ENCODE measurements at places on chromosomes 5 and 9.

GRCh38 chr5:565782-566440 is 41.7 kb upstream of the SLC9A3 start:
- DNase-seq = no peak

GRCh38 chr5:19853616-19854240 is 134.3 kb downstream of the CDH18 start:
- DNase-seq = no peak

DNA sequence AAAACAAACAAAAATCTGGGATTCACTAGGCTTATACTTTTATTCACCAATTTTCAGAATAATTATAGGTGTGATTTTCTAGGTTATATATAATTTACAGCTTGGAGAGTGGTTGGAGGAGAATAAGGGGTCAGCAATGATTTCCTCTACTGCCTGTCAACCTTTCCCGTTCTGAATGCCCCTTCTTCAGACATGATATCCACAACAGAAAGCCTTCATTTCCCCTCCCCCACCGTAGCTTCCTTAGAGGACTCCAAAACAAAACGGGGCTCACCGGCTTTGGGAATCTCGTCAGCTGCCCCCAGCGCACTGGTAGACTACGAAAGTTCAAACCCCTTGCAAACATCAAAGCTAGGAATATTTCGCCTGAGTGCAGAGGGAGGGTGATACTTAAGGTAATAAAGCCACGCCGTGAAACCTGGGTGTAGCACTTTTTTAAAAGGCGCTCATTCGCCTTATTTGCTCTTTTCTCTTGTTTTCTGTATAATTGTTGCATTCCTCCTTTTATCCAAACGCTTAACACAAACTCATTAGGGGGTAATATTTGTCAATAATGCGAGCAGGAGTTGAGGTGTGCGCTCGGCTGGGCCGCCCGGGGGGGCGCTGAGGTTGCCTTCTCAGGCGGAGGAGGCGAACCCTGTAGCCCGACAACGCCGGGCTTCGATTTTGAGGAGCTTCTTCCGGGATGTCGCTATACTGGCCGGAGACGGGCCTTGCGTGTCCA is 2.4 kb downstream of the OTP start:
- no peak for DNase-seq

GRCh38 chr9:93531374-93531773 is 45.0 kb upstream of the PHF2 start:
- DNase-seq = no peak

DNA sequence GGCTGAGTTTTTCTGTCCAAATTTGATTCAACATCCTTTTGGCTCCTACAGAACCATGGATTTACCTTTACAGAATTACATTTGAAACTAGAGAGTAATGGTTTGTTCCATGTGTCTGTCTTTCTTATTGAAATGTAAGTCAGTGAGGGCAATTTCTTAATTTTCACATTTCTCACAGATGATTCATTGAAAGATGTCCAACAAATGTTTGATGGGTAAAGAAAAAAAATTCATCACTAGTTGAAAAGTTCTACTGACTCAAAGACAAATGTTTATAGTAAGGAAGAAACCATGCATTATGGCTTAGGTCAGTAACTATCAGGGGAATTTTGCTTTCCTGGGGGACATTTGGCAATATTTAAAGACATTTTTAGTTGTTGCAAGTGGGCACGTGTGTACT is 131.6 kb upstream of the TRPM3 start:
- DNase-seq = no peak

DNA sequence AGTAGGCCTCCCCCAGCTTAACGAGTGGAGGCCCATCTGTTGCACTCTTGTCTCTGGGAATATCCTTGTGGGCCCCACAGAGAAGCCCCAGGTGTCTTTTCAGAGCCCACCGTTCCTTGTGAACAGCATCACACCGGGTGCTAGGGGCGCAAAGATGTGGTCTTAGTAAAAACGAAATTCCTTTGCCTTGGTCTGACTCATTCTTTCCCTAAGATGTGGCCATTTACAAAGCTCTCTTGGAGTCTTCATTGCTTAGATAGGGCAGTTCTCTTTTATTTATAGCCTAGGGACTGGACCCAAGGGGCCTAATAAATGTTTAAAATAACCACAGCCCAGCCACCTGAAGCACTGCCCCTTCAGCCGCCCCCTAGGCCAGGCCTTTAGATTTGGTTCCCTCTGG is 52.8 kb upstream of the RPL26L1 start:
- no peak for DNase-seq

DNA sequence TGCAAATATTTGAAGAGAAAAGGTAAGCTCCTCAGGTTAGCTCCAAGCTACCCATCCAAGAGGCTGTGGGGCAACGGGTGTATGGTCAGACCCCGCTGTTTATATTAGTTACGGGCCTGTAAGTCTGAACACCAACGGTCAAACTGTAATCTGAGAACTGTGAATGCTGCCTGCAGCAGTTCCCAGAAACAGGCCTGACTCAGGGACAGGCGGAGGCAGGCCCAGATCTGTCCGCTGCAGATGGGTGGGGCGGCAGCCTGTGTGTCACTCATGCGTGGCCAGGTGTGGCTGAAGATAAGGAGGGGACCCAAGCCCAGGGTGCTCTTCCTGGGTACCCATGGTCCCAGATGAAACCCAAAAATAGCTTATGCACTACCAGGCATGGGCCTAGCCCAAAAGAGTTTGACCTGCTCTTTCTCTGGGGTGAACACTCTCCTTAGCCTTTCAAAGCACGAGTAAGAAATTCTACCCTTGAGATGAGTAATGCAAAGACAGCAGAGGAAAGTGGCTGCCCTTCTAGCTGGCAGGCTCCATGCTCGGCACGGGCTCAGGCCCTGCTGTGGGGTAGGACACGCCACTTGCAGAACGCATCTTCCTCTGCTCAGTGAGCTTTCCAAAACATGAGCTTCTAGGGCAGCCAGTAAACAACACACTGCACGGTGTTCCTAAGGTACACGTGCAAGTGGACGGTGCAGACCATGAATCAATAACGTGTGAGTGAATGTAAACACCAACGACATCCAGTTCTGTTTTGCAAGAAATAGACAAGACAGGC is 9.1 kb downstream of the UBAC1 start:
- no peak for DNase-seq

- DNase-seq = no peak
Observed at GRCh38 chr5:134115806-134116175, 1.3 kb downstream of the TCF7 start.

DNA sequence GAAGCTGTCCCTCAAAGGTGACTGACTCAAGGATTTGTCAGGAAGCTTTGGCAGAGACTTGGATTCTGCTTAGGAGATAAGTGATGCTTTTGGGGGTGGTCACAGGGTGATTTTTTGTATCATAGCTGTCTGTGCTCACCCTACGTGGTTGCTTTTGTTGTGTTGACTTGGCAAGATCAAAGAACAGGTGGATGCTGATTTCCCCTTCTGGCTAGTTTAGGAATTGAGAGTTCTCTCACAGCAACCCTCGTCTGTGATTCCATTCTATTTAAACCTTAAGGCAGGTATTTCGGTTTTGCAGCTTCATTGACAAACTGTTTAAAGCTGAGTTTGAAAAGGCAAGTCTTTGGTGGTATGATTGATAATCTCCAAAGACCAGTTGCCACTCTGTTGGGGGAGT is 27.2 kb downstream of the ARHGAP26 start:
- DNase-seq = no peak

DNA sequence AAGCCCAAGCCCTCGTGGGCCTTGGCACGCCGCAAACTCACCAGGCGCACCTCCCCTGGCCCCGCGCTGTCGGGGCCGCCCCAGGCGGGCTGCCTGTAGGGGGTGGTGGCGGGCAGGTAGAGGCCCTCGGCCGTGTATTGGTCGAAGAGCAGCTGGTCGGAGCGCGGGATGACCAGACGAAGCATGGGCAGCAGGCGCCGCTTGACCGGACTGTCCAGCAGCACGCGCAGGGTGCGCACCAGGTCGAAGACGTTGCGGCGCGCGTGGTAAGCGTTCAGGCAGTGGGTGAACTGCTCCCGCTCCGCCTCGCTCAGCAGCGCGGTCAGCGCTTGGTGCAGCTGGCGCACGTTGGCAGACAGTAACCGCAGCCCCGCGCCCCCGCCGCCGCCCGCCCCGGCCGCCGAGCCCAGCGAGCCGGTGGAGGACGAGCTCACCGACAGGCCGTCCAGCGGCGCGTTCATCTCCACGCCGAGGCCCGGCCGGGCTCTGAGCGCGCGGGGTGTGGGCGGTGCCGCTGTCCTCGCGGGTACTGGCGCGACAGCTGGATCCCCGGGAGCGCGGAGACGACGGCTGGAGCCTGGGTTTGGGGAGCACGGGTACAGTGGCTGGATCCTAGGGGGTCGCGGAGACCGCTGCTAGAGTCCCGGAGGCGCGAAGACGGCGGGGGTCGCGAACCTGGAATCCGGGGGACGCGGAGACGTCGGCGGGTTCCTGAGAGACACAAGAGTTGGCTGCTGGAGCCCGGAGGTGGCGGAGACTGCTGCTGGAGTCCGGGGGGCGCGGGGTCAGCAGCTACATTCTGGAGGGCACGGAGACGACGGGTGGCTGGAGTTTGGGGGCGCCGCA is 709 bp downstream of the WHRN start:
- no peak for DNase-seq

GRCh38 chr9:118618849-118619248 is 750.4 kb downstream of the BRINP1 start:
- no peak for DNase-seq

DNA sequence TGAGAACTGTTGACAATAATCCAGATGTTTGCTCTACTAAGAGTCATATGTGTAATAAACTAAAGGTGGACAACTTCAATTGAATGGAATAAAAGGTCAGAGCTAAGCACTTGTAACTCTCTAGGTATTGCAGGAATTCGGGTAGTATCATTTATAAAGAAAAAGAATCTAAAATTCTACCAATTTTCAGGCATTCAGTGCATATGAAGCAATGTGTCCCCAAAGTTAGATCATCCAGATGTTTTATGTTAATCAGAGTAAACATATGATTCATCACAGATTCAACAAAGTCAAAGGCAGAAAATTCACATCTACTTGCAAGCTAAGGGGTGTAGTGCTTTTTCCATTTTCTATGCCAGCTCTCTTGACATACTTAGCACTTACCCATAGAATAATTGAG is 477.1 kb downstream of the PDE4D start:
- no peak for DNase-seq

GRCh38 chr9:4080921-4081895 is 218.7 kb downstream of the GLIS3 start:
- no peak for DNase-seq

GRCh38 chr5:75513841-75514240 is 2.1 kb downstream of the POLK start:
- DNase-seq = no peak

DNA sequence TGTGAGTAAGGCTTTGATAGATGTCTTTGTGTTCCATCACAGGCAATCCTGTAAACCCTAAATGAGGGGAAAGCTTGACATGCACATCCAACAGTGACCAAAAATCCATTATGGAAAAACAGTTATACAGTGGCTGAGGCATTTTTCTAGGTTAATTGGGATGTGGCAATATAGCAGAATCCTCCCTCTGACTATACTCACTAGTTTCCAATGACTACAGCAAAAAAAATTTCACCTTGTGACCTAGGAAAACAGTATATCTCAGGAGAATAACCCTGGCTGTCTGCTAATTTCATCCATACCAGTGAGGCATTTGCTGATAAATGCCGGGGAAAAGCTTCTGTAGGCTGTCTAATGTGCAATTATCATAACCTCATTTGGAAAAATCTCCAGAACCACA is 49.9 kb upstream of the SNCAIP start:
- no peak for DNase-seq

- DNase-seq = no peak
Observed at GRCh38 chr5:2251298-2251697, 368.6 kb upstream of the IRX4 start.

DNA sequence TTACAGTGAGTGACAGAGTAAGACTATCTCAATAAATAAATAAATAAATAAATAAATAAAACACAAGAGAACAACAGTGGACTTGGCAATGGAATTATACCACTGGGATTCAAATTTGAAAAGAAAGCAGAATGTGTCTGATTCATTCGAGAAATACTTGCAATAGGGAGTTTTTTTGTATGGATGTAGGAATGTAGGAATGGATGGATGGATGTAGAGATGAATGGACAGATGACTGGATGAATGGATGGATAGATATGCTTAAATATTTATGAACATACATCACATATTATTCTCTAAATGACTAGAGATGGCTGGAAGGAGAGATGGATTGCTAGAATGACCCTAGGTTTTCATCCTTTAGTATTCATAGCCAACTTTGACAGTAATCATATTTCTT is 22.0 kb upstream of the CEMIP2 start:
- no peak for DNase-seq

GRCh38 chr9:104232781-104233341 is 138.8 kb downstream of the SMC2 start:
- DNase-seq = no peak

- no peak for DNase-seq
Observed at GRCh38 chr9:124218438-124218982, 39.2 kb upstream of the NEK6 start.

GRCh38 chr5:110625376-110625999 is 101.0 kb downstream of the TMEM232 start:
- no peak for DNase-seq

GRCh38 chr5:130295235-130295634 is 391.0 kb downstream of the CHSY3 start:
- no peak for DNase-seq

DNA sequence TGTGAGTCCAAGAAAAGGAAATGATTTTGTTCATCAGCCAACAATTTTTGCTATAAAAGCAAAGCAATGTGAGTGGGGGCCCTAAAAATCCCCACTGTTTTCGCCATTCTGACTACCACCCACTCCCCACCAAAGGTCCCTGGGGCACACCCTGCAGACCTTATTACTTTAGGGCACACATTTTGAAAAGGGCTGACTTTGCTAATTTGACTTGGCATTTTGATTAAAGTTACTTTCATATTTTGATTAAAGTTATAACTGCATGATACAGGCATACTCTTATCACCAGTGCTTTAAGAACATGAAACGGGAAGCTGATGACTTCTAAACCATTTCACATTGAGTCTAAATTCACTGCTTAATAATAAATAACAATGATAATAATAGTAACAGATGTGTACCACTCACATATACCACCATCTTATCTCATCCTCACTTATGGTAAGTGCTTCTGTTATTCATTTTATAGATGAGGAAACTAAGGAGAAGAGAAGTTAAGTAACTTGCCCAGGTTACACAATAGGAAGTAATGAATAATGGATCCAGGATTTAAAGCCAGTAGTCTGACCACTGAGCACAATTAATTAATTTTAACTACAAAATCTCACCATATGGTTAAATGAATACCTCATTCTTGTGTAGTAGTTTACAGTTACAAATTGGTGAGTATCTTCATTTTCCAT is 25.4 kb upstream of the NR3C1 start:
- DNase-seq = no peak
